ENCODE measurements at places on chromosomes 16 and 17. TPM values are rescaled to one million over a fixed set of nuclear protein-coding genes. Genes with fewer than 3 reads are reported as not detected.

TBC1D16 gene
- 0.74 TPM for total RNA-seq

CRHR1 gene
- not detected for total RNA-seq

DNA sequence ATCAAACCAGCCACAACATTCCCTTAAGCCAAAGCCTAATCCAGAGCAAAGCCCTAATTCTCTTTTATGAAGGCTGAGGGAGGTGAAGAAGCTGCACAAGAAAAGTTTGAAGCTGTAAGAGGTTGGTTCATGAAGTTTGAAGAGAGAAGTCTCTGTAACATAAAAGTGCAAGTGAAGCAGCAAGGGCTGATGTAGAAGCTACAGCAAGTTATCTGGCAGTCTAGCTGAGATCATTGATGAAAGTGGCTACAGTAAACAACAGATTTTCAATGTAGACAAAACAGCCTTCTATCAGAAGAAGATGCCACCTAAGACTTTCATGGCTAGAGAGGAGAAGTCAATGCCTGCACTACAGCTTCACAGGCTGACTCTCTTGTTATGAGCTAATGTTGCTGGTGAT is 52.5 kb downstream of the NACA2 start:
- no peak for DNase-seq
- H3K36me3 ChIP-seq = no peaks in the 10 kb centered on the region
- no peak overlapping the region for H3K4me3 ChIP-seq
- H3K27ac ChIP-seq = no peak overlapping the region
- H3K4me1 ChIP-seq = peaks cover 3% of the 10 kb centered on the region

GRCh38 chr16:11972128-11972527 is 4.4 kb upstream of the SNX29 start:
- DNase-seq = no peak
- peaks cover 16% of the 10 kb centered on the region for H3K4me1 ChIP-seq
- H3K27ac ChIP-seq = no peak overlapping the region
- no peak overlapping the region for H3K4me3 ChIP-seq

- DNase-seq = no peak
- no peak overlapping the region for H3K4me3 ChIP-seq
- H3K36me3 ChIP-seq = no peaks in the 10 kb centered on the region
- H3K27me3 ChIP-seq = peaks cover 20% of the 10 kb centered on the region
- H3K27ac ChIP-seq = no peak overlapping the region
Measured at GRCh38 chr17:32276171-32276601, 10.6 kb downstream of the RHBDL3 start.

Measured in activated CD4-positive, alpha-beta T cell treated with anti-CD3 and anti-CD28 coated beads, Interleukin-2, amount 10 ng/mL, durations not matched to agents 7 days and 5 days (primary cell).